ENCODE measurements at places on chromosomes 1 and 21.

DNA sequence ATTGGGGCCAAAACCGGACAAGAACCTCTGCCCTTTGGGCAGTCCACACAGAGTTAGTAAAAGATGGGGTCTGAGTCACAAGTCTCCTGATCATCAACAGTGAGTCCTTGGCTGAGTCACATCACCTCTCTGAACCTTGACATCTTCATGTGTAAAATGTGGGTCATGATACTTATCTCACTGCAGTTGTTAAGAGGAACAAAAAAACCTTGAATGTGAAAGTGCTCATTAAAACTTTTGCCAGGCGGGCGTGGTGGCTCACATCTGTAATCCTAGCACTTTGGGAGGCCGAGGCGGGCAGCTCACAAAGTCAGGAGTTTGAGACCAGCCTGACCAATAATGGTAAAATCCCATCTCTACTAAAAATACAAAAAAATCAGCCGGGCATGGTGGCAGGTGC is 15.7 kb downstream of the S100A16 start:
- no peak for DNase-seq

GRCh38 chr1:169091480-169091941 is 15.0 kb upstream of the ATP1B1 start:
- no peak for DNase-seq

DNA sequence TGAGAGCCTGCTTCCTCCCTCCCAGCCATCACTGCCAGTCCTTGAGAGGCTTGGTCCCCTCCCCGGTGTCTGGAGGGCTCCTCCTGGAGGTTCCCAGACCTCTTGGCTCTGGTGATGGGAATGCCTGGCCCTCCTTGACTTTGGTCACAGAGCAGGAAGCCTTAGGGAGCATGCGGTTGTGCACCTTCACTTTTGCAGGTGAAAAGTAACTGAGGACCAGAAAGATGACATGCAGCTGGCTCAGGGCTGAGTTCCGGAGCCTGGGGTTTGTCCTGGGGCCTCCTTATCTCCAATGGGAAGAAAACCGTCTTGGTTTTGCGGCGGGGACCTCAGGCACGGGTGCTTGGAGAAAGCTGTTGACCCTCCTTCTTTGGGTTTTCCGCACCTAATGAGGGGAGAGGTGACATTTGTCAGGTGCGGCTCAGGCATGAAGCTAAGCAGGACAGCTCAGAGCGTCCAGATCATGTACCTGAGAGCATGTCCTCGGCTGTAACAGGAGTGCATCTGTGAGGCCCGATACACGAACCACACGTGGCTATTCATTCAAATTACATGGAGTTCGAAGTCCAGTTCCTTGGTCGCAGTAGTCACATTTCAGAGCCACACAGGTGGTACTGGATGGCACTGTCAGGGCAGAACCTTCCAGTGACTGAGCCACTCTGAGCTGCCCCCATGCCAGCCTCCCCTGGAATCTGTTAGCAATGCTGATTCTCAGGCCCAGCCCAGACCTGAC is 608 bp upstream of the MX2 start:
- no peak for DNase-seq

DNA sequence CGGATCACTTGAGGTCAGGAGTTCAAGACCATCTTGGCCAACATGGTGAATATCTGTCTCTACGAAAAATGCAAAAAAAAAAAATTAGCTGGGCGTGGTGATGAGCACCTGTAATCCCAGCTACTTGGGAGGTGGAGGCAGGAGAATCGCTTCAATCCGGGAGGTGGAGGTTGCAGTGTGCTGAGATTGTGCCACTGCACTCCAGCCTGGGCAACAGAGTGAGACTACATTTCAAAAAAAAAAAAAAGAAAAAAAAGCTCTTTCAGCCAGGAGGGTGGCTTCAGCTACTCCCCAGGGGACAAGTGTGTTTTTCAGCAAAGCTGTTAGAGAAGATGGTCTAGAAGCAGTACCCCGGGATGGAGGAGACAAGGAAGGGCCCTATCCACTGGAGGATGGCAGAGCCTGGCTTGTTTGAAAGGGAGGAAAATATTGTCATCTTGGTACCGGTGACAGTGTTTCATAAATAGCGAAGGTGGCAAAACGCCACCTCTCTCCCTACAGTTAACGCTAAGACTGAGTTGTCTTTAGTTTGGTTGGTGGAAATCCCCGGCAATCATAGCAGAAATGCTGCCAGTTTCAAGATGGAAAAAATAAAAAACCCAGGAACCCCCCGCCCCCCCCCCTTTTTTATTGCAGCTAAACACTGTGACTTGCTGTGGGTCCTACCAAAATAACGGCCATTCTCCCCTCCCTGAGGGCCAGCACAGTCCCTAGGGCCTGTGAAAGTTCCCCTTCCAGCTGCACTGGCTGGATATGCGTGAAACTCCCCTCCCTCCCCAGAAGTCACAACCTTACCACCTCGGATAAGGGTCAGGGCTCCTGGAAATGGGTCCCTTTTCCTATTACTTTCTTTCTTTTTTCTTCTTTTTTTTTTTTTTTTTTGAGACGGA is 3.5 kb downstream of the PIK3CD start:
- DNase-seq, result peak; percentile 41

- DNase-seq, result no peak
These were observed 217.0 kb downstream of the S1PR1 start for GRCh38 chr1:101453844-101454243.

DNA sequence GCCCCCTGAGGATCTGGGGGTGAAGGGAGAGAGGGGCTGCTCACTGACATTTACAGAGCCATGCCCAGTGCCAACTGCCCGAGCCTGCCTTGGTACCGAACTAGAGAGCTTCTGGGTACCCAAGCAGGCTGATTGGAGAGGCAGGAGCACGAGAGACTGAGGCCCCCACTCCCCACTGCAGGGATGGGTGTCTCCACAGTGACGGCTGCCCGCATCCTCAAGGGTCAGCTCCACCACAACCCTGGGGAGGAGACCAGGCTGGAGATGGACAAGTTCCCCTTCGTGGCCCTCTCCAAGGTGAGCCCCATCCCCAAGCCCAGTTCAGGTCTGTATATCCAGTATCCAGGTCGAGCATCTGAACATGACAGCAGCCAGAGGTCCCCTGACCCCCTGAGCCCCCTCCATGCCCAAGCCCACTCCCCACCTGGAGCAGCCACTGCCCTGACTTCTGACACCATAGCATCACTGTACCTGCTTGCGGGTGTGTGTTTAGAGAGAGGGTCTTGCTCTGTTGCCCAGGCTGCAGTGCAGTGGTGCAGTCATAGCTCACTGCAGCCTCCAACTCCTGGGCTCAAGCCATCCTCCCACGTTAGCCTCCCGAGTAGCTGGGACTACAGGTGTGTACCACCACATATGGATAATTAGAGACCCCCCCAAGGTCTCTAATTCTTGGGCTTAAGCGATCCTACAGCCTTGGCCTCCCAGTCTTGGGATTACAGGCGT is 51.9 kb downstream of the ALPL start:
- DNase-seq, result no peak

- no peak for DNase-seq
These were observed 9.0 kb downstream of the CFH start for GRCh38 chr1:196660852-196661251.

DNA sequence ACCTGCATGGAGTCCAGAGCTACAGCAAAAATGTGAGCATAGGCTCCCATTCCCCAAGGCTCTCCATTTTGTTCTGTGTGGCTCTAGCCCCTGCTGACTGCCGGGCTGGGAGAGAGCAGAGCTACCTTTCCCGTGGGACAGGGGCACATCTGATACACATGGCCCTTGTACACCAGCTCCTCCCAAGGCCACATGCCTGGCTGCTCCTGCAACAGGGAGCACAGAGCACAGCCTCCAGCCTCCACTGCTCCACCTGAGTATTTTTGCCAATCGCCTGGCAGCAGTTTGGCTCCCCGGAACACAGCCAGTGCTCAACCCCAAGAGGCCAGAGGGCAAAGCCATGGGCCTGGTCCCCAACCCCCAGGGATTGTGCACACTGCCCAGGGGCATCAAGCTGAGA is 146.5 kb downstream of the CHD1L start:
- DNase-seq, result no peak

GRCh38 chr1:28087614-28088167 is 719 bp downstream of the EYA3 start:
- DNase-seq, result no peak

DNA sequence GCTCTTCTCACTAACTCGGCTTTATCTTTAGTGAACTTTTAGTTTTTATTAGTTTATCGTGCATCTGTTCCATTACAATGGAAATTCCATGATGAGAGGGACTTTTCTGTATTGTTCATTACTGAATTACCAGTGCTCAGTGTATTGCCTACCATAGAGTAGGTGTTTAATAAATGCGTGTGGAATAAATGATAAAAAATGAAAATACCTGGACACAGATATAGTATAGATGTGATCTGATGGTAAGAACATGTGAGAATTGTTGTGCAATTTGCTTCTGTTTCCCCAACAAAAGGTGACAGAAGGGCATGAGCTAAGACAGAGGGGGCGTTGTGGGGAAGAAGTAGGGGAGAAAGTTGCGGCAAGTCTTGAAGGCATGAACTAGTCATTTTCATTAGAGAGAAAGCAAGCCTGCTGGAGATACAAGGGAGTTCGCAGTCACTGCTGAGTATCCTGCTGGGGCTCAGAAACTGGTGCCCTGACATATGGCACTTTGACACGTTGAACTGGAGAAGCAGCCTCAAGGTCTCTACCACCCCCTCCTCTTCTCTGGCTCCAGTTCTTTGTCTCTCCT is 5.6 kb upstream of the COG2 start:
- DNase-seq, result no peak

GRCh38 chr1:44345187-44345775 is 9.8 kb downstream of the ERI3 start:
- DNase-seq, result no peak

GRCh38 chr1:168833801-168834224 is 104.8 kb upstream of the DPT start:
- no peak for DNase-seq

GRCh38 chr1:200670242-200671118 is 773 bp upstream of the DDX59 start:
- no peak for DNase-seq

GRCh38 chr1:7781501-7781900 is 2.6 kb upstream of the PER3 start:
- DNase-seq, result no peak

GRCh38 chr1:115865704-115866380 is 24.9 kb upstream of the NHLH2 start:
- DNase-seq, result no peak

DNA sequence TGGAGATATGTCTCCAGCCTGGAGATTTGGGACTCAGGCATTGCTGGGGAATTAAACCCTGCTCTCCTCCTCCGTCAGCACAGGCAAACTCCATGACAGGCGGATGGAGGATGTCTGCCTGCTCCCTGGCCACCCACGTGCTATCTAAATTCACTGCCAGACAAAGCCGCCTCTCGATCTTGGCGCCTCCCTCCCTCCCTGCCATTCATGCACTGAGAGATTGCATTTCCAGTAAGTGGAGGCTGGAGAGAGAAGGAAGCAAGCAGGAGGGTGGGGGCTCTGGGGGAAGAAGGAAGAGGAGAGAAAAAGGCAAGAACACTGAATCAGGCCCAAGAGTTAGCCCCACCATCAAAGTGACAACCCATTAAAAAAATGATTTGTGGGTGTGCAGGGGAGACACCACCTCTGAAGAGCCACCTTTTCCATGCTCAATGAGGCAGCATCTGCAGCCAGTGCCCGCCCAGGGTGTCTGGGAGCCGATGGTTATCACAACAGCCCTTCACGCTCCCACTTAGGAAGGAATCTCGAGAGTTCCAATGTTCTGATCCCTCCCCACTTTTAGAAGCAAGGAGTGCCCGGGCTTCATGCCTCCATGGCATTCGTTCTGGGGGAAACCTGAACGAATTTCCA is 183.0 kb downstream of the HIVEP3 start:
- DNase-seq, result no peak

GRCh38 chr1:198408716-198409115 is 131.8 kb downstream of the ATP6V1G3 start:
- no peak for DNase-seq

GRCh38 chr1:8360493-8361197 is 42.7 kb downstream of the SLC45A1 start:
- no peak for DNase-seq

DNA sequence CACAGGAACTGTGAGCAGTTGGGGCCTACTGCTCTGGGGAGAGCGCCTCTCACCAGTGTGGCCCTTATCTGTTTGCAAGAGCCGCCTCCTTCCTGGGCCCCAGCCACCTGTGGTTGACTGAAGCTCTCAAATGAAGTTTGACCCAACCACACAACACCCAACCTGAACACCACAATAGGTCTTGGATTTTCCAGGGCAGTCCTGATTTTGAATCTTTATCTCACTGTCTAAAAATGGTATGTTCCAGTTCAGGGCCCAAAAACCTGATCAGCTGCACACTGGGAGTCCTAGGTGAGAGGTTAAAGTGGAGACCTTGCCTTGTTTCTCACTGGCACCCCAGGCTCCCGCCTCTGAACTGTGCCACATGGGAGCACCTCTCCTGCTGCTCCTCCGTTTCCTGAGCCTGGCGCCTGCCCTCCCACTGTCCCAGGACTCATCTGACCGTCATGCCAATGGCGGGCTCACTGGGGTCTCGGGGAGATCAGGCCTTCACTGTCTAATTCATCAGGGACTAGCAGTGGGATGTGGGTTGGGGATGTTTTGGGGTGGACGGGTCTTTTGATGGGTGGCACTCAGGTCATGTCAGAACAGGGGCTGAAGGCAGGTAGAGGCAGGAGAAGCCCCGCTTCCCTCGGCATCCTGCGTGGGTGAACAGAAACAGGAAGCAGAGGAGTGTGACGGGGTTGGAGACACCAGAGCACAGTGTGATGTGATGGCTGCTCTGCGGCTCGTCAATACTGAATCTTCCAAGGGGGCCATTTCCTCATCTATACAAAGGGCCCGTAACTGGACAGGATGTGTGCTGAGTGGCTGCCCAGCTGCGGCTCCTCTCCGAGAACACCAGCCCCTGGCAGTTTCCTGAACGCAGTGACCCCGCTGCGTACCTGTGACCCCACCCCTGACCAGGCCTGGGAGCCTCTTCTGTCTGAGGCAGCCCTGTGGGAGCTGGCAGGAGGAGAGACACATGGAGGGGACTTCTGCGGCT is 59.6 kb upstream of the ITPKB start:
- peak; percentile 22 for DNase-seq

GRCh38 chr21:34594566-34595234 is 20.2 kb downstream of the RCAN1 start:
- no peak for DNase-seq

DNA sequence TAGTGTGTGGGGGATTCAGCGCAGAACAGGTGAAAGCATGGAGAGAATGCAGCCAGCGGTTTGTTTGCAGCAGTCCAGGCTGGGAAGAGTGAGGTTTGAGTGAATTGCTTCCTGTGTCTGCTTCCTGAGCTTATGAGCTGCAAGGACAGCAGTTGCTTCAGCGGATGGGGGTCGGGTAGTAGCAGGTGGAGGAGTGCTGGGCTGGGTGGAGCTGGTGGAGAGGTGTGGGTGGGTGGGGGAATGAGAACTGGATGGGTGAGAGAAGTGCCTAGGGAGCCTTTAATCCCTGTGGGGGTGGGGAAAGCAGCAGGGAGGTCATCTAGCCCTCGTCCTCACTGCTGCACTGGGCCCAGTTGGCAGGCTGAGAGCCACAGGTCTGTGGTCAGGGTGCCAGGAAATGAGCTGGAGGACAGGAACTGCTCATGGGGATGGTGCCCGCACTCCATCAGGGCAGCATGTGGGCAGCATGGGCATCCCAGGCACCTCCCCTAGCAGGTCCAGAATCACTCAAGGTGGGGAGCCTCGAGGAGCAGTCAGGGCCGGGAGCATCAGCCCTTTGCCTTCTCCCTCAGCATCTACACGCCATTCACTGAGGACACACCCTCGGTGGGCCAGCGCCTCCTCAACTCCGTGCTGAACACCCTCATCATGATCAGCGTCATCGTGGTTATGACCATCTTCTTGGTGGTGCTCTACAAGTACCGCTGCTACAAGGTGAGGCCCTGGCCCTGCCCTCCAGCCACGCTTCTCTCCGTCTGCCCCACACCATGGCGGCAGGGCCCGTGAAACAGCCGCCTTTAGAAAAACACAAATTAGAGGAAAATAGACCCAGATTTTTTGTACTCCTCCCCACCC is 14.8 kb downstream of the PSEN2 start:
- no peak for DNase-seq

Measured in stimulated activated CD4-positive, alpha-beta T cell treated with anti-CD3 and anti-CD28 coated beads, Interleukin-12 subunit alpha, Interleukin-12 subunit beta, amount 100 ng/mL, for 24 hours (primary cell).